ENCODE measurements at places on chromosomes 6 and 20. TPM values are rescaled to one million over a fixed set of nuclear protein-coding genes. Genes with fewer than 3 reads are reported as not detected.

Gene CCN5
- not detected for total RNA-seq

Gene GHRH
- not detected for total RNA-seq

DNA sequence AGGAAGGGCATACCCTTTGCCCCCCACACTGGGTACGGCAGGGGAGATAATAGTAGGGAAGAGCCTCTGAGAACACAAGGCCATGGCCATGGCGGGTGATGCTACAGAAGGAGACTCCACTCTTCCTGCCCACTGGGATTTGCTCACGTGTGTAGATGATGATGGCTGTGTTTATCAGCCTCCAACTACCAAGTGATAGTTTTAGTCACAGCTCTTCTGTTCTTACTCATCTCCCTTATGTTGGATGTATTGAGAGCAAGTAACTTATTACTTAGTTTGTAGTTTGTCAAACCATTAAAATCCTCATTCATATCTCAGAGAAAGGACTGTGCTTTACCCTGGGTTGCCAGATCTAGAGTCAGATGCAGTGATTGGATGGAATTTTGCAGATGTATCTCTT, 66.0 kb downstream of the CDH26 start:
- no peaks in the 10 kb centered on the region for H3K36me3 ChIP-seq
- H3K27ac ChIP-seq, result no peak overlapping the region
- H3K4me1 ChIP-seq, result no peaks in the 10 kb centered on the region
- H3K27me3 ChIP-seq, result no peaks in the 10 kb centered on the region

DNA sequence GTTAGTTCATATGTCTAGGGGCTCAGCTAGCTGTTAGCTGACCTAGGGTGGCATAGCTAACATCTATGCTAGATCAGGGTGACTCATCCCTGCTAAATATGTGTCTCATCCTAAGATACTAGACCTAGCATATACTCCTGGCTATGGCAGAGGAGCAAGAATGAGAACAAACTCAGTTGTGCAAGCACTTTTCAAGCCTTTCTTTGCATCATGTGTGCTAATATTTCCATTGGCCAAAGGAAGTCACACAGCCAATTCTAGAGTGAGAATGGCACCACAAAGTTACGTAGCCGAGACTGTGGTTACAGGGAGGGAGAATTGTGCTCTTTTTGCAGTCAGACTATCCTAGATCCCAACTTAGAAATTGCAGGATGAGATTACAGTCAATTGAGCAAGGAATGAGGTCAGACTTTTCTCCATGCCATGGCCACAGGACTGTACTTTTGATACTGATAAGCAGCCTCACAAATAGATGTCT, 78.7 kb downstream of the PLCB4 start:
- H3K27ac ChIP-seq, result no peak overlapping the region
- no peak for DNase-seq
- no peaks in the 10 kb centered on the region for H3K4me1 ChIP-seq
- H3K36me3 ChIP-seq, result no peaks in the 10 kb centered on the region
- no peak overlapping the region for H3K4me3 ChIP-seq

DNA sequence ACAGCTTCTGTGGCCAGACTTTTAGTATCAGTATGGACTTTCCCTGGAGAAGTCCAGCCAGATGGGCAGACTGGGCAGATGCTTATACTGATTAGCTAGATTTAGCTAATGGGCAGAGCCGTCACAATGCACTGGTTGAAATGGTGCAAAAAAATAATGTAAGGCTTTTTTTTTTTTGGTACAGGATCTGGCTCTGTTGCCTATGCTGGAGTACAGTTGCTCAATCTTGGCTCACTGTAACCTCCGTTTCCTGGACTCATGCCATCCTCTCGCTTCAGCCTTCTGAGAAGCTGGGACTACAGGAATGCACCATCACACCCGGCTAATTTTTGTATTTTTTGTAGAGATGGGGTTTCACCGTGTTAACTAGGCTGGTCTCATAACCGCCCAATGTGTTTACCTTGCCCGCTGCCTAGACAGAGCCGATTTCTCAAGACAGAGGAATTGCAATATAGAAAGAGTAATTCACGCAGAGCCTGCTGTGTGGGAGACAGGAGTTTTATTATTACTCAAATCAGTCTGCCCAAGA, 16.4 kb upstream of the KIFC1 start:
- H3K4me1 ChIP-seq, result peaks cover 14% of the 10 kb centered on the region
- no peak overlapping the region for H3K4me3 ChIP-seq
- no peaks in the 10 kb centered on the region for H3K36me3 ChIP-seq
- no peaks in the 10 kb centered on the region for H3K27me3 ChIP-seq

- H3K4me1 ChIP-seq, result peaks cover 21% of the 10 kb centered on the region
- H3K36me3 ChIP-seq, result no peaks in the 10 kb centered on the region
- no peak overlapping the region for H3K27ac ChIP-seq
- H3K27me3 ChIP-seq, result peaks cover 25% of the 10 kb centered on the region
- no peak for DNase-seq
These were observed 110.4 kb upstream of the FRMD1 start for GRCh38 chr6:168189200-168190013.
